NCI-H774 (cell line): ENCODE measurements at places on chromosomes 5 and 9.

- DNase-seq, result no peak
Measured at GRCh38 chr5:111447099-111447498, 65.2 kb downstream of the STARD4 start.

- no peak for DNase-seq
Measured at GRCh38 chr9:129014608-129015007, 13.5 kb downstream of the SH3GLB2 start.

DNA sequence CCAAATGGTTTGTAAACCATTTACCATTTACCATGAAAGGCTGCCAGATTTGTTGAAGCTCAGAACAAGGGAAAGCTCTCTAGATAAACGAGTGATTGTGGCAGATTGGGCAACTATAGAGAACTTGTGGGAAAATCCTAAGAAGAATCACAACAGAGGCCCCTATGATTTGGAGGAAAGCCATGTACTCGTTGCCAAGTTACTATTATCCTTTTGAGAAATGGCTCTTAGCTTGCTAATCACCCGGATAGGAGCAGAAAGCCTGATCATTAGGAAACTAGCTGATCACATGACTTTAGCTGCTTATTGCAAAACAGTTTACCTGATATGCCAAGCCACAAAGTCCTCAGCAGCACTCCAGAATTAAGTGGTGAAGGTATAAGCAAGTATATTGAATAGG, 23.5 kb upstream of the ATG10 start:
- DNase-seq, result no peak

DNA sequence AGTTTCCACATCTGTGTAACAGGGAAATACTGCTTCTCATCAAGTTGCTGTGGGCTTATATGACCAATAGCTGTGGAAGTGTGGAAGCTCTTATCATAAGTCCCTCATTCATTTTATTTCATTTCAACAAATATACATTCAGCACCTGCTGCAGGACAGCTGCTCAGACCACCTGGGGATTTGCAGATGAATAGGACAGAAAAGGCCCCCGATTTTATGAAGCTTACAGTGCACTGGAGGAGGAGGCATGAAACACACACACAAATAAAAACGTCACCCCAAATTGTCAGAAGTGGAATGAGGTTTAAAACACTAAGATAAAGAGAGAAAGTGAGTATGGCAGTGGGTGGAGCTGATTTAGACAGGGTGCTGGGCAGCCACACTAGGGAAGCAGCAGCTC, 107.2 kb downstream of the DRD1 start:
- DNase-seq, result no peak

- DNase-seq, result no peak
Measured at GRCh38 chr5:137758715-137759306, 4.6 kb upstream of the HNRNPA0 start.

DNA sequence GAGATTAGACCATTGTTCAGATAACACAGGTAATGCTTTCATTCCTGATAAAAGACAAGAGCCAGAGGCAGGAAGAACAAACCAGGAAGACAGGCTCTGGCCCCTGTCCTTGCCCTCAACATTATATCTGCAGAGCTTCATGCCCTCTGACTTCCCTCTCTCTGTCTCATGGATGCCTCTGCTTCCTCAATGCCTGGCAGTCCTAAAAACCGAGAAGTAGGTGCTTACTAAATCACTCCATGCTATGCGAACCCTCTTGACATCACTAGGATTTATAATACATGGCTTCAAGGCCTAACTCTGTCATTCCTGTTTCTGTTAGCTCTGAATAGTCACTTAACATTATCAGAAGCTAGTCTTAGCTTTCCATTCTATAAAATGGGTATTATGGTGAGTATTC, 117.8 kb downstream of the TLR4 start:
- no peak for DNase-seq

- no peak for DNase-seq
Measured at GRCh38 chr5:44774279-44774880, 34.4 kb upstream of the MRPS30 start.

- DNase-seq, result no peak
Measured at GRCh38 chr9:97895695-97896332, 26.5 kb downstream of the TRMO start.
